ENCODE measurements at places on chromosomes 6 and 20.

DNA sequence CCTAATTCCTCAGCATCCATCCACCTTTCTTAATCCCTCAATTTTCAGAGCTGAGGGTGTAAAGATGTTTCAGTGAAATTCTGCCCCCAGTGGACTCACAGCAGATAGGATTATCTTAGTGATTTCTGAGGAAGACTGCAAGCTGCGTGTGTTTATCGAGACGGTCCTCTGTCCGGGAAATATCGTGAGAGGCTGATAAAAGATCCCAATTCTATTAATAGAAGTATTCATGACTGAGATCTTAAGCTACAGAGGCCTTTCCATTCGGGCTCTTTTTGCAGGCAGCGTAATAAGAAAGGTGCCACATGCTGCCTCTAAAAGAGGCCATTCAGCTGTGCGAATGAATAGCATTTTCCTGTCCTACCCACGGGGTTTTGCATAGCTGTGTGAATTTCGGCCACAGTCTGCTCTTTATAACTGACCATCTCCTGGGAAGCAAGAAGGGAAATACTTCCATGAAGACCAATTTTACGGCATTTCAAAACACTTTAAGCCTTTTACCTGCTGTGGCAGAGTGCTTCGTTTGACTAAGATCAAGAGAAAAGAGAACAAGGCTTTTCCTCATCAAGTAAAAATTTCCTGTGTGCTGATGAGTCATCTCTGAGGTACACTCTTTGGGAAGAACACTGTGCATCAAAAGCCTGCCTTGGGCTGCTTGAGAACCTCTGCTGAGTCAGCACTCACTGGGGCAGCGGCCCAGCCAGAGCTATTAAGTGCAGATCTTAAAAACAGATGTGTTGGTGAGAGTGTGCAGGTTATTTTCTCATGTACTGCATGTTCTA, 208.8 kb downstream of the ARHGAP18 start:
- peak; percentile 32 for DNase-seq

GRCh38 chr20:37584238-37584807, 56.6 kb upstream of the BLCAP start:
- no peak for DNase-seq

- DNase-seq = no peak
Measured at GRCh38 chr6:91483415-91484105, 896.7 kb upstream of the MAP3K7 start.

GRCh38 chr20:40930561-40930960, 98.1 kb upstream of the TOP1 start:
- DNase-seq = no peak

- DNase-seq = no peak
Measured at GRCh38 chr6:75755704-75756103, 6.7 kb downstream of the MYO6 start.

DNA sequence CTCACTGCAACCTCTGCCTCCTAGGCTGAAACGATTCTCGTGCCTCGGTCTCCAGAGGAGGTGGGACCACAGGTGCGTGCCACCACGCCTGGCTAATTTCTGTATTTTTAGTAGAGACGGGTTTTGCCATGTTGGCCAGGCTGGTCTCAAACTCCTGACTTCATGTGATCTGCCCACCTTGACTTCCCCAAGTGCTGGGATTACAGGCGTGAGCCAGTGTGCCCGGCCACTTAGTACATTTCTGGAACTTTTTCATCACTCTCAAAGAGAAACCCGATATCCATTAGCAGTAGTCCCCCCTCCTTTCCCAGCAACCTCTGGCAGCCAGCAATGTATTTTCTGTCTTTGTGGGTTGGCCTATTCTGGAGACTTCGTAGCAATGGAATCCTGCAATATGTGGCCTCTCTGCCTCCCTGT, 109.8 kb downstream of the JARID2 start:
- DNase-seq = no peak

DNA sequence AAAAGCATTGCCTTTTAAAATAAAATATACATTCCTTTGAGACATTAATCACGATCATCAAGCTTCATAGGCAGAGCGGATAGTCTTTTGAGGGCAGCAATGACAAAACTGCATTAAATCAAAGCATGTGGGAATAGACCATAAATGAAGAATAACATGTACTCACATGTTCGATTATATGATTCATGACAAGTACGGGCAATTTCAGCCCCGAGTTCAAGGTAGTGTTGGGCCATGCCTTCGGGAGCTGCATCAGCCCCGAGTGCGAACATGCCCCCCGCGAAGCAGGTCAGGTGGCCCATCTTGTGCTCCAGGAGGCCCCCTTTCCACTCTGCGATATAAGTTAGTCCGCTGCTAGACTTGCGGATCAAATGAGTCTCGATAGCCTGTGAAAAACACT, 111.0 kb upstream of the FAM184A start:
- no peak for DNase-seq

Data from activated CD4-positive, alpha-beta T cell treated with anti-CD3 and anti-CD28 coated beads, Interleukin-2, amount 50 U/mL, for 24 hours (primary cell).